Activated CD8-positive, alpha-beta memory T cell treated with anti-CD3 and anti-CD28 coated beads, Interleukin-2, amount 50 U/mL, for 48 hours (primary cell): ENCODE measurements at places on chromosomes 1 and 21.

DNA sequence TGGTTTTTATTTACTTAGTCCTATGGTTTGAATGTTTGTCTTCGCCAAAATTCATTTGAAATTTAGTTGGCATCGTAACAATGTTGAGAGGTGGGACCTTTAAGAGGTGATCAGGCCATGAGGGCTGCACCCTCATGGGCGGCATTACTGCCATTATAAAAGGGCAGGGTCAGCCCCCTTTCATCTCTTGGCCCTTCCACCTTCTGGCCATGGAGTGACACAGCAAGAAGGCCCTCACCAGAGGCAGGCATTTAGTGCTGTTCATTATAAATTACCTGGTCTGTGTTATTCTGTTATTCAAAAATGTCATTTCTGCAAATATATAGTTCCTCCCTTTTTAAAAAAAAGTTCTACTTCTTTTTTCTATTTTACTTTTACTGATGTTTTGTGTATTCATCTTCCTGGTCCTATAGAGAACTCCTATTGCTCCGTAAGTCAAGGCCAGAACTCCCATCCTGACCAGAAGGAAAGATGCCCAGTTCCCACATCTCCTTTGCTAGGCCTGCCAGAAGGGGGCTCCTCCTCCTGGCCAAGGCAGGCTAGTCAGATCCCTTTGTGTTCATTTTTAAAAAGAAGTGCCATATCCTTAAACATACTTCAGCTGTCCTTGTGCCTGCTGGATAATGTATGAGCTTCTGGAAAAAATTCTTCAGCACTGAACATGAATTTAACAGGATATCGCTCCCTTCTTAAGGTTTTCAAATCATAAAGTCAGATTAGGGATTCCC, 10.0 kb upstream of the LBR start:
- no peak for DNase-seq

- DNase-seq = no peak
Observed at GRCh38 chr1:201946224-201946908, at the start of gene LMOD1. Gene LMOD1, minus strand, starts transcription at chr1:201946548. Its CDS starts 208 bp downstream, at chr1:201946340.

GRCh38 chr1:152118915-152119314, 3.7 kb upstream of the TCHH start:
- no peak for DNase-seq

DNA sequence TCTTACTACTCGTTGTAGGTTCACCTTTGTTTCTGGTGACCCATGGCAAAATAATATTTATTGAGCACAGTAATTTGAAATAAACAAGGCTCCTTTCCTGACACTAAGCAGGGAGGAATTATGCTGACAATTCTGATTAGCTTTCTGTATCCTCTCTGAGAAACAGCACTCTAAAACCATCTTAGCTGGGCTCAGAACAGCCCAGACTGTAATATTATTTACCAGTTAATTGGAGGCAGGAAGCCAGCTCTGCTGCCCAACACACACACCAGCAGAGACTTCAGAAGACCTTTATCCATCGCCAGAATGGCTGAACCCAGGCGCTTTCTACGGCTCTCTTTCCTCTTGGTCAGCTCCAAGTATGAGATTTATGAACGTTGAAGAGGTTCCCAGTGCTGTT, 77.6 kb upstream of the FMN2 start:
- no peak for DNase-seq

DNA sequence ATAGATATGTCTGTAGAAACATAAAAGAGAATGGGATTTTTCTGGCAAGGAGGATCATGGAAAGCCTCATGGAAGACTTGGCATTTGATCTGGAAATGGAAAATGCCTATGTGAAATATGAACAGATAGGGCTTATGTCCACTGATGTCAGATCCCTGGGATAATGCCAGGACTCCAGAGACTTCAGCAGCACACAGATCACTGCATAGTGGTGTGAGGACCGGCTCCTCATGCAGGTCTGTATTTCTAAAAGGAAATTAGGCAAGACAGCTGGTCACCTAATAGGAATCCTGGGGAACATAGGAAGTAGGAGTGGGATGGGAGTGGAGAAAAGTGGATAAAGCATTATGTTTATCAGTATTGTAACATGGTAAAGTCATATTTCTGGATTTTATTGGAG, 56.8 kb upstream of the IPO9 start:
- no peak for DNase-seq

GRCh38 chr21:25952306-25952705, 217.5 kb downstream of the GABPA start:
- DNase-seq = no peak

- DNase-seq = no peak
Observed at GRCh38 chr1:229272164-229273158, 1.6 kb downstream of the RAB4A start.

DNA sequence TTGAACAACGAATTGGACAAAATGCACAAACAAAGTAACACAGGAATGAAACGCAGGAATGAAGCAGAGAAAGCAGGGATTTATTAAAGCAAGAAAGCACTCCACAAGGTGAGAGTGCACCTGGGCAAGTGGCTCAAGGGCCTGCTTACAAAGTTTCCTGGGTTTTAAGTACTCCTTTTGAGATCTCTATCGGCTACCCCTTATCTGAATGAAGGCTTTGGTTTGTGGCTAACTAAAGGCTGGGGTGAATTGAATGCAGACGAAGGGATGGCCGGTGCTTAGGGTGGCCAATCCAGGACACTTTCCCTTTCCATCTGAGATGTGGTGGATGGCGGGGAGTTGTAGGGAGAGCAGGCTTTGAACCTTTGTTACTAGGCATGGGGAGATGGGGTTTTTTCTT, 151.4 kb upstream of the KIAA0040 start:
- DNase-seq = no peak

GRCh38 chr1:96999191-96999590, 277.6 kb downstream of the PTBP2 start:
- DNase-seq = no peak

- no peak for DNase-seq
Observed at GRCh38 chr1:19618428-19618827, 25.7 kb upstream of the NBL1 start.

- DNase-seq = no peak
Observed at GRCh38 chr1:179440971-179441370, 75.2 kb downstream of the AXDND1 start.

DNA sequence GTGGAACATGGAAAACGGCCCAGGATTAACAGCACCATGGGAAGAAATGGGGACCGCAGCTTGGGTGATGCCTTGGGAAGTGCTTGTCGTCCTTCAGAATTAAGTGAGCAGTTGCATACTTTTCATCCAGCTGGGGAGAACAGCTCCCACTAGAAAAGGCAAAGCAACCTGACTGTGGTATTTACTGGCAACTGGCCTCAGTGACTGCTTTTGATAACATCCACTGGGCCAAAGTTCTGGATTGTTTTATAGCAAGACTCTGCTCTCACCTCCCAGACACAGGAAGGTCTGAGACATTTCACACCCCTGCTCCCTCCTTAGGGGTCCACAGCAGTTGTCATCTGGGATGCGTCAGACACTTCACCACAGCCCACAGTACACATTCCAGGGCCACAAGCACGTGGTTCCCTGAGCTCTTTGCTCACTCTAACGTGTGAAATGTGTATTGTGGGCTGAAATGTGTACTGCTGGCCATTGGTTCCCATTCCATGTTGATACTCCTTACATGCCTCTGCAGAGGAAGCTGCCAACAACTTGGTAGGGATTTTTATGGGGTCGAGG, 6.6 kb downstream of the PAPPA2 start:
- DNase-seq = no peak

GRCh38 chr1:206824331-206824730, 41.1 kb upstream of the IL20 start:
- no peak for DNase-seq

- no peak for DNase-seq
Observed at GRCh38 chr1:39129514-39129913, 75.0 kb upstream of the MACF1 start.

DNA sequence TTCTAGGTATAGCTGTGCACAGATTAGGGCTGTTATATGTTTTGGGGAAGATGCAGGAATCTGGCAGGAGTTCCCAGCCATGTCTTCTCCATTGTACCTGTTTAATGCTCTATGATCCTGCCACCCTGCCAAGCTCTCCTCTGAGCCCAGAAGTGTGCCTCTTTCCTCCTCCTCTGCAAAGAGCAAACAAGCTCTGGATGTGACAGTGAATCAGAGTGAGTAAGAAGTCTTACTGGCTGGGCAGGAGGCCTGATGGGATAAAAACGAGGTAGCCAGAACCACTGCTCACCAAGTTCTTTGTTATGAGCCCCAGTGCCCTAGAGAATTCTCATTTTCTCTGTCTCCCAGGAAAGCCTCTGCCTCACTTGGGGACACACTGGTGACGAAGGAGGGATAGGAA, 69.0 kb downstream of the BRINP2 start:
- DNase-seq = no peak

DNA sequence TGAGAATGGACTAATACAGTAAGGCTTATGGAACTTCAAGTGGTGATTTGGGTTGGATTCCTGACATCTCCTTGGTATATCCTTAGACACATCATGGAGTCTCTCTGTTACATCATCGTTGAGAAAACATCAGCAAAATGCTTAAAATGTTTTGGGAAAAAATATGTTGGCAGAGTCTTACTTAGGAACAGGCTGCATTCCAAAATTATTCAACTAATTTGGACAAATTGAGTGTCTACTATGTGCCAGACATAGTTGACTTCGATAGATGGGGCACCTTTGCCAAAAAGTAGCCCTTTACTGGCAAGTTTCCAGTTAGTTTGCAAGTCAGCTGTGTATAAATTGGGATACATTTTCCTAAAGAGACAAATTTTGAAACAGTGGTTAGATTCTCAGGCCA, 253.4 kb upstream of the ST6GALNAC5 start:
- no peak for DNase-seq

- no peak for DNase-seq
Observed at GRCh38 chr1:200857804-200858203, 15.0 kb upstream of the GPR25 start.
